ENCODE measurements at places on chromosomes 2 and 18.

GRCh38 chr18:67980241-67980640, 463.7 kb upstream of the DSEL start:
- DNase-seq: no peak

- DNase-seq: no peak
These were observed 9.0 kb downstream of the NCKAP1 start for GRCh38 chr2:183029219-183029618.

DNA sequence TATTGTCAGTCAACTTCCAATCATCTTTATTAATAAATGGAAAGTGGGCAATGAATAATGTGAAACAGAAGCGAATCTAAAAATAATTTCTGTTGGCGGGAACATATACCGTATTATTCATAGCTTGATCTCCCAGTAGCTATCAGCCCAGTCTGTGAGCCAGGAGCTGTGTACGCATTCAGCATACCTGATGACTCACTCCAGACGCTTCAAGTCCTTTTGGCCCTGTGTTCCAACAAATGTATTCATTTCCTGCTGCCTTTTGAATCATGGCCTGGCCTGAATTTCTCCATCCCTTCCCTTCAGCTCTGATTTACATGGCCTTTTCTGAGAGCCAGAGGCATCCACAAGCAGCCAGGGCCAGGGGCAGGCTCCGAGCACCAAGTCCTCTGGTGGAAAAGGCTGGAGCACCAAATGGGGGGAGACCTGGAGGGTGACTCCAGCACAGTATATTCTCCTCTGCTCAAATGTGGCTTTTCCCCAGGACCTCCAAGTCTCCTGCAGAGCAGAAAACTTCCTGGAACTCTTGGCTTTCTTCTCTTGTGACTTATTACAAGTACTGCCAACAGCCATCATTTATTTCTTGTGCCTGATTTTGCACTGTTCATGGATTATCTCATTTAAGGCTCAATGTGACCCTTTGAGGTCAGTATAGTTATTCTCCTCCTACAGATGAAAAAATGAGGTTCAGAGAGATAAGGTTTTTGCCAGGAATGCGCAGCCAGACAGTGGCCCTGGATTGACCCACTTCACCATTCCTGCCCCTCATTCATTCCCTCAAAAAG, 108.7 kb downstream of the EN1 start:
- DNase-seq: no peak

DNA sequence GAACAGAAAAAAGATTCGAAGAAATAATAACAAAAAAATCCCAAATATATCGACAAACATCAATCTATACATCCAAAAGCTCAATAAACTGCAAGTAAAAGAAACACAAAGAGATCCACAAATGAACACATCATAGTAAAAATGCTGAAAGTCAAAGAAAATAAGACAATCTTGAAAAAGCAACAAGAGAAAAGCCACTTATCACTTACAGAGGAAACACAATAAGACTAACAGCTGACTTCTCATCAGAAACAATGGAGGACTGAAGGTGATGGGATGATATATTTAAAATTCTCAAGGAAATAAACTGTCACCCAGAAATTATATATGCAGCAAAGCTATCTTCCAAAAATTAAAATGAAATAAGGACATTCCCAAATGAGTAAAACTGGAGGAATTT, 140.3 kb downstream of the NDUFA10 start:
- no peak for DNase-seq

GRCh38 chr2:153963256-153963655, 91.5 kb downstream of the GALNT13 start:
- no peak for DNase-seq

- no peak for DNase-seq
These were observed 25.9 kb upstream of the ATP9B start for GRCh38 chr18:79043288-79043687.

- DNase-seq: no peak
These were observed 547.5 kb upstream of the NRXN1 start for GRCh38 chr2:51579412-51579811.

DNA sequence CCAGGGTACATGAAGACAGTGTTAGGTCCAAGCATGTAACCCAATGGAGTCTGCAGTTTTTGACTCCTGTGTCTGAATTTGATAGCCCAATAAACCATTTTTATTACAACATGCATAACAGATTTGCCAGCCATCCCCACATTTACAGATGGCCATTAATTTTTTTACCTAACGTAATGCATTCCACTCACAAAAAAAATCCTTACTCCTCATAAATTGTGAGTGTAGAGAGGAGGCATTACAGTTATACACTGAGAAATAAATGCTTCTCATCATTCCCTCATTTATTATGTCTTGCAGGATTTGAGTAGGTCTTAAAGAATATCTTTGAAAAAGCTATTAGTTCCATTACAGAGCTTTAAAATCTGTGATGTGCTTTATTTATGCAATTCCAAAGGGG, 193.8 kb downstream of the CMPK2 start:
- no peak for DNase-seq

DNA sequence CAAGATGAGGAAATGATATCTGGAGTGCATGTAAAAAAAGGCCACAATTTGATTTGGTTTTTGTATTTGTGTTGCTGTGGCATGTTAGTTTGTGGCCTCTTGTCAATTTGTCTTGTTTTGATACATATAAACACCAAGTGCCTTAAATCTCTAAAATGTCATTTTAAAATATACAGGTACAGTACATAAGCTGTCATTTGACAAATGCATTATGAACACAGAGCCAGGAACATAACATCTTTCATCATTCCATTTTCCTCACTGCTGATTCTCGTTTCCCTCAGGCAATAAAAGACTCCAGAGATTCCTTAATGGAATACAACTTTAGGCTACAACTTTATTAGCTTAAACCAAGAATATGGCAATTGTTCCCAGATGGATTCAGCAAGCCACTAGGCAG, 217.5 kb downstream of the ZNF804A start:
- DNase-seq: no peak

DNA sequence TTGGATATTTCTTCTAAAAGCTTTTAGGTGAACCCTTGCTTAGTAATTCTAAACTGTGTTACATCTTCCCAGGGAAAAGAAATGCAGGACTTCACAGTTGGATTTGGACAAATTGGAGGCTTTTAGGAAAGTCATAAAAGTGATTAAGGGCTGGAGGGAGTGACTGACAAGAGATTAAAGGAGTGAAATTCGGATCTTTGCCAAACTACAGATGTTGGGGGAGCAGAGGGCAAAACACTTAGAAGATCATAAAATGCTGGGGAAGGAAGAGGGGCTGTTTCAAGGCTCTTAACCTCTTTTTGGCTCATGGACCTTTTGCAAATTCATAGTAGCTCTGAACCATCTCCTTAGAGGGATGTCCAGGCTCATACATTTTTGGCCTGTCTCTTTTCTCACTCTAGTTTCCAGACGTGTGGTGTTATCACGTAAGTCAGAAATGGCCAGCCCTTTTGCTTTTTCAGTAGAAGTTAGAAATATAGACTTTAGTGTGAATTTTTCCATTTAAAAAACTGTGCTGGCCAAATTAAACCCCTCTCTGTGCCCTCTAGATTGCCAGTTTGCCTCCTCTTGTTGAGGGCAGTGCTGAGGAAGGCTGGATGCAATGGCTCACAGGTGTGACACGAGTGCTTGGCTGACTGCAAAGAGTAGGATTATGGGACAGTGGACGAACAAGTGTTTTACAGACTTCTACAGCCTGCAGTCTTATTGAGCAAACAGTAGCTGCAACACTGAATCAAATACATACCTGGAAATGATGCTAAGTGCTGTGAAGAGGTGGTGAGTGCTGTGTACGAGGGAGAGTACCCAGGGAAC, 109.9 kb downstream of the LYPD6B start:
- no peak for DNase-seq

GRCh38 chr18:23415515-23415914, 37.6 kb upstream of the RIOK3 start:
- DNase-seq: no peak

DNA sequence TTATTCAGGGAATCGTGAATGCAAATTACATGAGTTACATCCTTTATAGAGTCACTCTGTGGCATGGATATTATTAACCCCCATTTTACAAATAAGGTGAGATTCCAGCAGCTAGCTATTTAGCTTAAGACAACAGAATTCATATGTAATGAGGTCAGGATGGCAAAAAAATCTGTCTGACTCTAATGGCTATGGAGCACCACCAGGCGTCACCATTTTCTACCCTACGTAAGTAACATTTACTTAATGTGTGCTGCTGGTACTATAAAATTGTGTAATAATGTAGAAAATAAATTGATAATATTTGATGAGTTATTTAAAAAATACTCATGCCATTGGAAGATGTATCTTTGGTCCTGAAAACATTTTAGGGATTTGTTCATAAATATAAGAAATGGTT, 2040.1 kb upstream of the LRRTM1 start:
- no peak for DNase-seq

- DNase-seq: no peak
These were observed 17.2 kb upstream of the HK2 start for GRCh38 chr2:74816540-74817303.

DNA sequence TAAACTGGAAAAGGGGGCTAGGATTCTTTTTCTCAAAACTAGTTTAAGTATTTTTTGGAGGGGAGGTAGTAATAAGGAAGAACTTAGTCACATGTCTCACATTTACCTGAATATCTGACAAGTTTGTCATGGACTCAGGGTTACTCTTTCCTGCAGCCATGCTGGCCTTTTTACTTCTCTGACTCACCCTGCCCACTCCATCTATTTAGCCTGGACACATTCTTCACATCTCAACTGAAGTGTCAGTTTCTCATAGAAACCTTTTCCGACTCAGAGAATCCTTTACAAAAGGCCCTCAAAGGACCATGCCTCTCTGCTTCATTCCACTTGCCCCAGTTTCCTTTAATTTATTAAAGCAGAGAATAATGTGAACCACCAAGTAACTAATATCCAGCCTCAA, 42.6 kb downstream of the SCN7A start:
- no peak for DNase-seq

- DNase-seq: no peak
These were observed 69.6 kb downstream of the PID1 start for GRCh38 chr2:229201521-229201920.

DNA sequence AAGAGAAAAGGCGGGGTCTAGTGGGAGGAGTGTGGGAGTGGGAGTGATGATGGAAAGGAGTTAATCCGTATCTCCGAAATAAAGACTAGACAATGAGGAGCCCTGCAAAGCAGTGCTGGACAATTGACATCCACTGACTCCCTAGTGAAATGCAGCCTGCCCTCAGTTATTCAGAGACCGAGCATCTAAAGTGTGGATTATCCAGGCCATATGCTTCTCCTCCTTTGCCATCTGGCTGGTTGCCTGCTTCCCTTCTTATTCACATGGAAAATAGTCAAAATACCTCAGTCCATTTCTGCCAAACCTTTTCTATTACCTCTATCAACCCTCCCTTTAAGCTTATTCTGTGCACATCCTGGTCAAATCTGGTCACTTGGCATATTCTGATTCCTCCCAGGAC, 288.8 kb upstream of the SIX3 start:
- no peak for DNase-seq

DNA sequence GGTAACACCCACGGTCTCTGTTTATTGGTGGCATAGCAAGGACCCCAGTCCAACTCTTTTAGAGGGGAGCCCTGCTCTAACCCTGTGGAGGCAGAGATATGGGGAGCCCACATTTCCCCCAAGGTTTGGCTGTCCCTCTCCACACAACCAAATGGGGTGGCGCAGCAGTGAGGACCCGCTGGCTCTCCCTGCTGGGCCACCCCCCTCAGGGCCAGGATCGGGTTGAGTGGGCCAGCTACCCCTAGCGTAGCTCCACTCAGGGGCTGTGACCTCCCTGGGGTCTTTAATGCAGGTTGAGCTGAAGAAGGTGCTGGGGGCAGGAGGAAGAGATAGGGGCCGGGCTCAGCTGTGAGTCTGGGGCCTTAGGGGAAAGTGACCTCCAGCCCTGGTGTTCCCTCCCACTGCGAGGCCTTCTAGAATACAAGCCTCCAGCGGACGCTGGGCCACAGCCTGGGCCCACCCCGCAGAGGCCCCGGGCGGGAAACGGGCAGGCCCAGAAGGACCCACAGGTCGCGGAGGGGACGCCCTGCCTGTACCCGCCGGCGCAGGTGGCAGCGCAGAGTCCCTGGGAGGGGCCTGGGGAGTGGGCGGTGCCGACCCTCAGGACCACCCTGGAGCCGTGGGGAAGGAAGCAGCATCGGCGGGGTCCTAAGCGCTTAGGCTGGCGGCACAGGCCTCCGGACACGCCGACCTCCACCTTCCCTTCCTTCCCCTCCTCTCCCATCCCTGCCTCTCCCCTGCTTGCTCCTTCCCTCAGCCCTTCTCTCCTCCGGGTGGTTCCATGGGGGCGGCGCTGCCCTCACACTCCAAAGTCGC, 9.6 kb downstream of the CROCC2 start:
- no peak for DNase-seq

- no peak for DNase-seq
These were observed 318.9 kb upstream of the RND3 start for GRCh38 chr2:150806336-150806735.

- no peak for DNase-seq
These were observed 107.6 kb downstream of the TRIB2 start for GRCh38 chr2:12824351-12824777.

GRCh38 chr2:135150725-135151124, 98.6 kb downstream of the RAB3GAP1 start:
- no peak for DNase-seq

DNA sequence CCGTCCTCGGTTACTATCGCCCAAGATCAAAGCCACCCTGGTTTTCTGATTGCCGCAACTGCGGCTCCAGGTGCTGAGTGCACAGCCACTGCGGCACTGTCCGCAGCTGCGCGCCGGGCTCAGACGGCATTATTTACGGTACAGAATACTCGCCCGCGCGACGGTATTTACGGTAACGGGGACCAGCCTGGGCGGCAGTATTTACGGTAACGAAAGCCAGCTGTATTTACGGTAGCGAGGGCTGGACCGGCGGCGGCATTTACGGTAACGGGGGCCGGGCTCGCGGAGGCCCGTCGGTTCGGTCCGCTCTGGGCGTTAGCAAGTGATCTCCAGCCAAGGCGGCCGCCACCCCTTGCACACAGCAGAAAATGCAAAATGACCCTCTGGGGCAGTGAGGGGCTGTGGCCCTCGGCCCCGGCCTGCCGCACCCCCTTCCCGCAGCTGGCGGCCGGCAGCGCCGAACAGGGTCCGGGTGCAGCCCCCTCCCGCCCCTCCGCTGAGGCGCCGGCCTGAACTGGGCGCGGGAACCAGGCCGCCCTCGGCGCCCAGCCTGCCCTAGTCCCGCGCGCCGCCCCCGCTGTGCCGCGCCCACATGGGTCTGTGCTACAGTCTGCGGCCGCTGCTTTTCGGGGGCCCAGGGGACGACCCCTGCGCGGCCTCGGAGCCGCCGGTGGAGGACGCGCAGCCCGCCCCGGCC, at the start of gene GNAL:
TSS of gene GNAL (plus strand) at position 293 of the 697 bp plus-strand sequence. CDS start at position 593, 300 bp downstream.
- no peak for DNase-seq

DNA sequence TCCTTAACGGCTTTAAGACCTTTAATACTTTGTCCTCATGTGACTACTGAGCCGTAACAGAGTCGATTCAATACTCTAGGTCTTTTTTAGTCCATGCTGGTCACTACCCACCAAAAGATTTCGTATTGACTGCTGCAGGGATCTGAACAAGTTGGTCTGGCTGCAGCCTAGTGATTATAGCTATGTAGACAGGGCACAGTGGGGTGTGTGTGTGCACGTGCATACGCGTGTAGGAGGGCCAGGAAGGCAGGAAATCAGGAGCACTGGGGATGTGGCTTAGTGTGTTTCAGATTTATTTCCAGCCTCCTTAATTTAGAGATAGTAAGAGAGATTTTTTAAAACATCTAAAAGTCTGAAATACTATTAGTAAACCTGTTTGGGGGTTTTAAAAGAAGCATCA, 161.4 kb downstream of the MYO3B start:
- DNase-seq: no peak

Measured in stimulated activated CD4-positive, alpha-beta T cell treated with anti-CD3 and anti-CD28 coated beads, TNF-alpha, amount 100 ng/mL, for 1 hour (primary cell).